Activated CD4-positive, alpha-beta T cell treated with anti-CD3 and anti-CD28 coated beads for 24 hours (primary cell): ENCODE measurements at places on chromosomes 1 and 21.

DNA sequence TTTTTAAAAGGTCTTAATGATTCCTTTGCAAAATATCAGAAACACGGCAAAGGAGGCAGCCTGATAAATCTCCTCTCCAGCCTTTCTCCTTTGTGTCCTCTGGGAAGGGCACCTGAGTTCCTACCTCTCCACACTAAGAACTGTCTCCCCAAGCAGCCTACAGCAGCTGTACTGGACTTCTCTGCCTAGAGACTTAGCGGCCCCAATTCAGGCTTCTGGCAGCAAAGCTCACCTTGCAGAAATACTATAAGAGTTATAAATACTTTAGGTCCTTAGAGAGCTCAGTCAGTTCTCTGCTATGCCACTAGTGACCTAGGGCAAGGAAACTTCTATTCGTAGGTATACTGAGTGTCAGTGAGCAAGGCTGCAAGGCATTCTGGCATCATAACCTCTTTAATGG is 33.9 kb downstream of the LRRC52 start:
- DNase-seq: no peak

- DNase-seq: peak; percentile 38
These were observed at the start of gene KCNA3 for GRCh38 chr1:110674337-110675059. TSS of gene KCNA3 (minus strand) at chr1:110674940. CDS start at chr1:110674809, 131 bp downstream.

DNA sequence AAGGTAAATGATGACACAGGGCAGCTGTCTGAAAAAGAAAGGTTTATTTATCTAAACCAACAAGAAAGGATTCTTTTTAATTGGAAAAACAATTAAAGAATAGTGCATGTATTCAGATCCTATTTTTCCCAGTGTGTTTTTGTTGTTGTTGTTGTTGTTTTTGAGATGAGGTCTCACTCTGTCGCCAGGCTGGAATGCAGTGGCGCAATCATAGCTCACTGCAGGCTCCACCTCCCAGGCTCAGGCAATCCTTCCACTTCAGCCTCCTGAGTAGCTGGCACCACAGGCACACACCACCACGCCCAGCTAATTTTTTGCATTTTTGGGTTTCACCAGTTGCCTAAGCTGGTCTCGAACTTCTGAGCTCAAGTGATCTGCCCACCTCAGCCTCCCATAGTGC is 22.1 kb downstream of the NEK2 start:
- DNase-seq: no peak

DNA sequence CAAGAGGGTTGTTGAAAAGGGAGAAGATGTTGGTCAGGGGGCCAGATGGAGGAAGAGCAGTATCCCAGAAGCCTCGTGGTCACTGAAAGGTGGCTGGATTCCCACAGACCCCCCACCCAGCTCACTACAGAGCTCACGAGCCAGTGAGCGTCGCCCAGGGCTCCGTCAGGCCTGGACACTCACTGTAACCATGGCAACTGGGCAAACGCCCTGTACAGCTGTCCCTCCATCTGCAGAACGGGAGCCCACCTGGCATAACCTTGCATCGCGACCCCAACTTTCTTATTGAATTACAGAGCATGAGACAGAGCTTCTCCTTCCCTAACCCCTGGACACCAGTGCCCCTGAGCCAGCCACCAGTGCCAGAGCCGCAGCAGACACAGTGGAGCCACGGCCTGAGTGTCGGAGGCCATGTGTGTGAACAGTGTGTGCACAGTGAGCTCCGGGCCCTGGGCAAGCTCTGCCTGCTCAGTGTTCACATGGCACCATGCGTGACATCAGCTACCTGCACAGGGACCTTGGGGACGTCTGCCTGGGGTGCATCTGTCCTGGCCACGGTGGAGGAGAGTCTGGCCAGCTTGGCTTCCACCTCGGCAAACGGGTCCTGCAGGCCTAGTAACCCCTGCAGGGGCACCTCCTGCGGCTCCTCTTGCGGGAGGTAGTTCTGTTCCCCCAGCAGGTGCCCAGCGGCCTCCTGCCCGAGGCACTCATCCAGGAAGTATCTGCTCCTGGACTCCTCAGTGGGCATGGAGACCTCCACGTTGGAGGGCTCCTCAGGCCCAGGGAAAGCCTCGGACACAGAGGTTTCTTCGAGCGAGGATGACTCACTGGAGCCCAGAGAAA is 25.9 kb upstream of the DDOST start:
- no peak for DNase-seq

DNA sequence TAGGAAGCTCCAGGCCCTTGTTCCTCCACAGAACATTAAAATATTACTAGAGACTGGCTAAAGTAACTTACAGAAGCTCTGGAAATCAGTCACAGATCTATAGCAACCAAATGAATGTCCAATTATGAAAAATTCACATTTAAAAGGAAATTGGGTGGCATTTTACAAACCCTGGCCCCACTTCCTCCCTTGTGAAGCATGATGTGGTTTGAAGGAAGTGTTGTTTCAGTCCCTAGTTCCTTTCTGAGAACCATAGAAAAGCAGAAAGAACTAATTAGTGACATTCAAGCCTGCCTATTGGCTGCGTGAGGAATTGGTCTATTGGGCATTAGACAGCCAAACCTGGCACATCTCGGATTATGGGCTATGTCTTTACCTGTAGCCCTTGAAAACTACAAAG is 649.7 kb upstream of the NEGR1 start:
- no peak for DNase-seq
